ENCODE measurements at places on chromosomes 6 and 20.

GRCh38 chr6:27139756-27140579 lies 107.5 kb upstream of the PRSS16 start:
- peak; percentile 61 for DNase-seq

GRCh38 chr20:16313917-16314316 lies 259.3 kb downstream of the KIF16B start:
- DNase-seq = no peak

DNA sequence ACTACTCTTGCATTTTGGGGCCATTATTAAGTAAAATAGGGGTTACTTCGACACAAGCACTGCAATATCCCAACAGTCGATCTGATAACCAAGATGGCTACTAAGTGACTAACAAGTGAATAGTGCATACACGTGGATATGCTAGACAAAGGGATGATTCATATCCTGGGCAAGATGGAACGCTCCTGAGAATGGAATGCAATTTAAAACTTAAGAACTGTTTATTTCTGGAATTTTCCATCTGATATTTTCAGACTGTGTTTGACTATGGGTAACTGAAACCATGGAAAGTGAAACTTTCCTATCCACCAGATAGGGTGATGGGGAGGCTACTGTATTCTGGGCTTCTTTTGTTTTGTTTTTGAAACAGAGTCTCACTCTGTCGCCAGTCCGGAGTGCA lies 66.5 kb downstream of the ILRUN start:
- no peak for DNase-seq

GRCh38 chr6:111750753-111751673 lies 122.2 kb downstream of the FYN start:
- DNase-seq = peak; percentile 75

DNA sequence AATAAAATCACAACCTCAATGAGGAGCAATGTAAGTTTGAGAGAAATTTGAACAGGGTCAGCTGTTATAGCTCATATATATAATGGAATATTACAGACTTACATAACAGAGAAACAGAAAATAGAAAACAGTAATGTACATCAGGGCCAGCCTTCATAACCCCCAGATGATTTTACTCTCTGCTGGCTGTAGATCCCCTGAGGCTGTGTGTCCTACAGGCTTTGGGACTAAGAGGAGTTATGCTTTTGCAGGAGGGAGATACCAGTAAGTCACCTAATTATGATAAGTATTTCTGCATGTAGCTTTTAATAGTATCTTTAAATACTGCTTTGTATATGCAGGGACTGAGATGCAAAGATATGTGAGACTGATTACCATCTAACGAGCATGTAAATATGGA lies 105.8 kb upstream of the ASCC3 start:
- DNase-seq = no peak

- DNase-seq = no peak
Measured at GRCh38 chr6:110741517-110741916, 73.8 kb downstream of the CDK19 start.

GRCh38 chr6:72217626-72218025 lies 331.3 kb downstream of the RIMS1 start:
- no peak for DNase-seq

DNA sequence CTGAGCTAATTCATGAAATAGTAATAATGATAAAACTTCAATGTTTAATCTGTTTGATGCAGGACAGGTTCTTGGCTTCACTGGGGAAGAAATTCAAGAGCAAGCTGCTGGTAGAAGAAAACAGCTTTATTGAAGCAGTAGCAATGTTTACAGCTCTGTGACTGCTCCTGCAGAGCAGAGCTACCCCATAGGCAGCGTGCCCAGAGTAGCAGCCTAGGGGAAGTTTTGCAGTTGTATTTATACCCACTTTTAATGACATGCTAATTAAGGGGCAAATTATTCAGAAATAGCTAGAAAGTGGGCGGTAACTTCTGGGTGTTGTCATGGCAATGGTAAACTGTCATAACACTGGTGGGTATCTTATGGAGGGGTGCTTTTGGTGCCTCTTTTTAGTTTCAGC lies 518.0 kb downstream of the RFPL4B start:
- no peak for DNase-seq
